ENCODE measurements at places on chromosomes 16 and 17.

GRCh38 chr16:19831678-19832077 is 53.0 kb downstream of the GPRC5B start:
- DNase-seq = no peak

DNA sequence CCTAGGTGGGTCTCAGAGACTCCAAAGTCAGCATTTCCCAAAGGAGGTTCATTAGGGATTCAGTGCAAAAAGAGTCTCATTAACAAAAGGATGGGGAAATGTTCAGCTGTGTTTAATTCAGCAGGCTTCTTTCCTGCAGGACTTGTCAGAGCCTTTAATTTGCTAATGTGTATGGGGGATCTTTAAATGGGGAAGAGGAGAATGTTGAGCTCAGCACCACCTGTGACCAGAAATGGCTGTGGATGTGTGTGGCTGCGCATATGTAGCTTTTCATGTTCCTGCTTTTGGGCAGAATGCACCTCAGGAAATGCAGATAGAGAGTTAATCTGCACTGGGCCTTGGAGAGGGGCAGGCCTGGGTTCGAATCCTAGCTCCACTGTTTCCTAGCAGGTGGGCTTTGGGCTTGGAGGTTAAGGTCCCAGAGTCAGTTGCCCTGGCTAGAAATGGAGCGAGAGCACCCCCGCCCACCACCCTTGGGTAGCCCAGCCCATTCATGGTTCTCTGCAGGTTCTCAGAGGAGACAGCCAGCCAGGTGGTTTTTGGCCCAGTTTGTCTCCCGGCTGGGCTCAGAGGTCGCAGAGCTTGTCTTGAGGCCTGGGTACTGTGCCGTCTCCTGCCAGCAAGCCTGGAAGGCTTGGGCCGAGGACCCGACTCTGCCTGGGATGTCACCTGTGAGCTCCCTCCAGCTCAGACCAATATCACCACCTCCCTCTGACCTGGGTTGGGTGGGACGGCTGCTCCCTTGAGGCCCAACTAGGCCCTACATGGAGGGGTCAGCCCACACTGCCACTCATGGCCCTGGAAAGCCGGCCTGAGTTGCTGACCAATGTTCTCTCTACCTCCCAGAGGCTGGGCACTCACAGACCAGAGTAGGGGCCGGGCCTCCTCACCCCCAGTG is 9.3 kb downstream of the ADCY7 start:
- DNase-seq = no peak

DNA sequence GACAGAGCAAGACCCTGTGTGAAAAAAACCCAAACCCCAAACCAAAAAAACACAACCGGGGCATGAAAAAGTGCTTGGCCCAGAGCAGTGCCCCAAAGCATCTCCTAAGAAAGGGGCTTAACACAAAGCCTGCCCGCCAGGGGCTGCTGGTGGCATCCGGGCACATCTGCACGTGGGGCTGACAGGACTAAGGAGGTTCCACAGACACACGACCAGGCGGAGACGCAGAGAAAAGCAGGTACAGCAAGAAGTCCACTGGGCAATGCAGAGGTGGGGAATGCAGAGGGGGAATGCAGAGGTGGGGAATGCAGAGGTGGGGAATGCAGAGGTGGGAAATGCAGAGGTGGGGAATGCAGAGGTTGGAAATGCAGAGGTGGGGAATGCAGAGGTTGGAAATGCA is 109.2 kb downstream of the ZNF778 start:
- no peak for DNase-seq

DNA sequence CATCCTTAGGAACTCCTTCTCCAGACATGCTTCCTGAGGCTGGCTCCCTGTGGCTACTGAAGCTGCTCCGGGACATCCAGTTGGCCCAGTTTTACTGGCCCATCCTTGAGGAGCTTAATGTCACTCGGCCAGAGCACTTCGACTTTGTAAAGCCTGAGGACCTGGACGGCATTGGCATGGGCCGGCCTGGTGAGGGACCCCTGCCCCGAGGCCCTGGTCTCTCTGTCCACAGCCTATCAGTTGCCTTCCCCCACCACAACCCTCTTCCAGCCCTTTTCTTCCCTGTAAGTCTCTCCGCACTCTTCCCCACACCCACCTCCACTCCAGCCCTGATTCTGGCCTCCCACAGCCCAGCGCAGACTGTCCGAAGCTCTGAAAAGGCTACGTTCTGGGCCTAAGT is 2.0 kb downstream of the TNK1 start:
- no peak for DNase-seq

DNA sequence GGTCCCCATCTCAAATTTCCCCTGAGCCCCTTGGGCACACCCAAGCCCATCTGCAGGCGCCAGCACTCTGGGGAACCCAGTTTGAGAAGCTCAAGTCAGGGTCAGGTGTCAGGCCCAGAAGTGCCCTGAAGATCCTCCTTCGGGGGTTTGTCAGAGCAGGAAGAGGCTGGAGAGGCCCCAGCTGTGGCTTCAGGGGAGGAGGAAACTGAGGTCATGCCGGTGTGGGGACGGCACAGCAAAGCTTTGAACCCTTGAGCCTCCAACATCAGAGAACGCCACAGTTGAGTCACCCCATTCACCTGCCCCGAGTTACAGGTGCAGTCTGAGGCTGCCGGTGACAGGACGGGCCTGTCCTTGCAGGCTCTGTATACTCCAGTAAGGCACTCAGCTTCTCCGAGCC is 140.2 kb upstream of the CIBAR2 start:
- DNase-seq = no peak

DNA sequence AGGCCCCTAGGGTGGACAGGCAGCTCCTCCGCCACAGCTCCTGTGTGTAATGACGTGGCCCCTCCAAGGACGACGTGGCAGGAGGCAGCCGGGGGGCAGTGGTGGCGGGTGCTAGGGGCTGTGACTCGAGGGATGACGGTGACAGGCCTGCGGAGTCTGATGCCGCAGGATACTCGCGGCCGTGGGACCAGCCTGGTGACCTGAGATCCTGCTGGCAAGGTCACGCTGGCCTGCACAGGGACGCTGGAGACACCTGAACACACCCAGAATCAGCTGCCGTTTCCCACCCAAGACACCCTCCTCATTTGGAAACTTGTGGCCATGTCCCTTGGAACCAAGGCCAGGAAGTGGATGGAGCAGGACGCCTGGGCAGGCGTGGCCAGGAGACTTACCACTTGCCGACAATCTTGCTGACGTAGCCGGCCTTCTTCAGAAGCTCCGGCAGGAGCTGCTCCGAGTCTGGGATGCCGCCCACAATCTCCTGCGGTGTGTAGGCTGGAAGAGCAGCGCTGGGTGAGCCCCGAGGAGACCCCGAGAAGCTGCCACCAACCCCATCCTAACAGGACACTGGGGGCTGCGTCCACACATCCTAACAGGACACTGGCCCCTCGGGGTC is 16.0 kb downstream of the GALNS start:
- no peak for DNase-seq

DNA sequence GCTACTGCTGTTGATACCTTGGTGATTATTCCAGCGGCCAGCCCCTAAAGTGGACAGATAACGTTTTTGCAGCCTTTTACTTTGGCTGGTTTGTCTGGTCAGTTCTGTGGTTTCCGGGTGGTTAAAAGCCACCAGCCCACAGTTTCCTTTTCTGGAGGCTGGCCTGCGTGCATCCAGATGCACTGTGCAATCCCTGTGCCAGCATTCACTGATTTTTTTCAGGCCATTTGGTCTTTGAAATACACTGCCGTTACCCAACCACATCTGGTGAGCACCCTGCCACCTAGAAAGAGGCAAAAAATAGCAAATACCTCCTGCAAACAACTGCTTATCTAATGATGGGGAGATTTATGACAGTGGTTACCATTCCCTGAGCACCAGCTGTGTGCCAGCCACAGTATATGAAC is 797 bp downstream of the NUDT7 start:
- DNase-seq = no peak

GRCh38 chr17:28858801-28859355 is 4.1 kb downstream of the ERAL1 start:
- DNase-seq = no peak

DNA sequence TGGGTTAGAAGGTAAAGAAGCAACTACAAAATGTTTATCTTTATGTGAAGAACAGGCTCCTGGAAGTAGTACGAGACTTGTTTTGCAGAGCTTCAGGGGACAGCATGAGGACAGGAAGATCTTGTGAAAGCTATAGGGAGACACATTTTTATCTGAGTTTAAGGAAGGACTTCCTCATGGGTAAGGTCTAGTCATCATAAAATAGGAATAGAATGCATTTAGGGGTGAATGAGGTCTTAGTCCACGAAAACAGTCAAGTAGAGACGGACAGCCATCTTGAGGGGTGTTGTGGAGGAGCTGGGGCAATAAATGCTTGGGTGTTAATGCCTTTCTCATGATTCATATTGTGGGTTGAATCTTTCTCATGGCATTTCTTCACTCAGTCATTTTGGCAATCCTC is 24.3 kb downstream of the KCNJ16 start:
- no peak for DNase-seq

- DNase-seq = no peak
Observed at GRCh38 chr16:4649744-4650442, 25.3 kb downstream of the MGRN1 start.

DNA sequence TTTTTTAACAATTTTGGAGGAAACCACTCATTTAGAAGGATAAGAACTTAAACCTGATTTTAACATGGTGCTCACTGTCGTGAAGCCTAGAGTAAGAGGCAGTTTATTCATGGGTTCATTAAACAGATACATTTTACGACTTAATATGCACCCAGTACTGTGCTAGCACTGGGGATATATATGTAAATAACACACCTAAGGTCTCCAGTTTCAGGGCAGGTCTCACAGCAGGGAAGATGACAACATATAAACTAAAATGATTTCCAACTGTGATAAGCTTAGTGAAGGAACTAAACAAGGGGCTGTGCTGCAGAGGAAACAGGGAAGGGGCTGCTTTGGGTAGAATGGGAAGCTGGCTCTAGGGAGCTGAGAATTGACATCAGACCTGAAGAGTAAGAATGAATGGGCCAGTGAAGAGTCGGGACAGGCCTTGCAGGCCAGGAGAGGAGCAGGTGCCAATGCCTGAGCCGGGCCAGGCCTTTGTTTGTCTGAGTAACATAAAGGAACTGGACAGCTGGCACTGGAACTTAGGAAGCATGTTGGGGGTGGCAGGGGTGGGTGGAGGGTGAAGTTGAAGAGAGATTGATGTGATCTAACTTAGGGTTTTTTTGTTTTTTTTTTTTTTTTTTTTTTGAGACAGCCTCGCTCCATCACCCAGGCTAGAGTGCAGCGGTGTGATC is 12.1 kb downstream of the NT5M start:
- no peak for DNase-seq

Data from GOT3 (cell line).